Skin of body (tissue), 3 donors: ENCODE measurements at places on chromosomes 5 and 9.

DNA sequence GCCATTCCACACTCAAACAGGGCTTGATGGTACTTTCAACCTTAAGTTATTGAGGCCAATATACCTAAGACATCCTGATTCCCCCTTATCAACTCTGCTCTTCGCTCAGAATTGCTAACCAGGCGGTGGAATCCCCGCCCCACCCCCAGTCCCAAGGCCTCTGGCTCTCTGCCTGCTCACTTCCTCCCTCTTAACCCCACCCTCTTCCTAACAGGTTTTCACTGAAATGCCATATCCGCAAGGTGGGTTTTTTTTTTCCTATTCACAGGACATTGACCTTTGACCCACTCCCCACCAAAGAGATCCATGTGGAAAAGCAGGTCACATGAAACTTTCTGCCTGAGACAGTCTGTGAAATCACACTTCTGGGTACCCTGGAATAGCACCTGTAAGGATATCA is 66.6 kb upstream of the IFNK start:
- no peak for DNase-seq

GRCh38 chr9:69443178-69443577 is 118.2 kb downstream of the ENTREP1 start:
- no peak for DNase-seq

DNA sequence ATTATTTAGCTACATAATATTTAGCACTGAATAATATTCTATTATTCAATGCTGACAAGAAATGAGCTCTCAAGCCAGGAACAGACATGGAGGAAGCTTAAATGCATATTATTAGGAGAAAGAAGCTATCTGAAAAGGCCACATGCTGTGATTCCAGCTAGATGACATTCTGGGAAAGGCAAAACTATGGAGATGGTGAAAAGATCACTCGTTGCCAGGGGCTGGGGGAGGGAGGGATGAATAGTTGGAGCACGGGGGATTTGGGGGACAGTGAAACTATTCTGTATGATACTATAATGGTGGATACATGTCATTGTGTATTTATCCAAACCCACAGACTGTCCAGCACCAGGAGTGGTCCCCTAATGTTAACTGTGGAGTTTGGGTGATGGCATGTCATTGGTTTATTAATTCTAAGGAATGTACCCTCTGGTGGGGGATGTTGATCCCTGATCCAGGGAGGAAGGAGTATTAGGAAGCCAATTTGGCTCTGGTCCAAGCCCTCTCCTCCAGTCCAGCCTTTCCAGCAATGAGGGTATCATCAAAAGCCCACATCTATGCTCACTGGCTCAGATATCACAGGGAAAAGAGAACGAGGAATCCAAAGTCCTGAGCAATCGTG is 162.5 kb downstream of the COL23A1 start:
- DNase-seq = no peak

DNA sequence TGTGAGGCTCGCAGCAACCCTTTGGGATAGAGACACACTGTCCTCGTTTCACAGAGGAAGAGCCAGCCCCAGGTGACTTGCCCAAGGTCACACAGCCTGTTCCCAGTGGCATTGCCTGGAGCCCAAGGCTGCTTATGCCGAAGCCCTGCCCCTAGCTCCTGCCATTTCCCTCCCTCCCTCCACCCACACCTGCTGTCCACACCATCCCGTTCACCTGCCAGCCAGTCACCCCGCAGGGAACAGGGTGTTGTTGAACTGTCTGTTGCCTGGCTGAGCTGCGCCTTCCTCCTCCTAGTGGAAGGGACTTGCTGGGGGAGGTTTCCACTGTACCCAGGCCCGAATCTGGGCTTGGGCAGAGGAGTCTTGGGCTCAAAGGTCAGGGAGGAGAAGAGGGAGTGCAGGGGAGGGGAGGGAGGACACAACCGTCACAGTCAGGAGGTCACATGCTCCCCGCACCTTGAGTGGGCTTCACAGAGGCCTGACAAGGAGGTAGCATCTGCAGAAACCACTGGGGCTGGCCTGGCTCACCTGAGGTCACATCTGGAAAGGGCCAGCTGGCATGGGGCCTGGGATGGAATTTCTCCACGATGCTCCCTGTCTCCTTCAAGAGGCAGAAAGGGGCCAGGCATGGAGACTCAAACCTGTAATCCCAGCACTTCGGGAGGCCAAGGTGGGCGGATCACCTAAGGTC is 6.3 kb downstream of the TTC16 start:
- no peak for DNase-seq

- no peak for DNase-seq
Measured at GRCh38 chr9:93949694-93950449, 5.3 kb downstream of the BARX1 start.

GRCh38 chr5:136159457-136159856 is 26.8 kb downstream of the SMAD5 start:
- no peak for DNase-seq

- no peak for DNase-seq
Measured at GRCh38 chr5:82405161-82405560, 127.0 kb upstream of the RPS23 start.

DNA sequence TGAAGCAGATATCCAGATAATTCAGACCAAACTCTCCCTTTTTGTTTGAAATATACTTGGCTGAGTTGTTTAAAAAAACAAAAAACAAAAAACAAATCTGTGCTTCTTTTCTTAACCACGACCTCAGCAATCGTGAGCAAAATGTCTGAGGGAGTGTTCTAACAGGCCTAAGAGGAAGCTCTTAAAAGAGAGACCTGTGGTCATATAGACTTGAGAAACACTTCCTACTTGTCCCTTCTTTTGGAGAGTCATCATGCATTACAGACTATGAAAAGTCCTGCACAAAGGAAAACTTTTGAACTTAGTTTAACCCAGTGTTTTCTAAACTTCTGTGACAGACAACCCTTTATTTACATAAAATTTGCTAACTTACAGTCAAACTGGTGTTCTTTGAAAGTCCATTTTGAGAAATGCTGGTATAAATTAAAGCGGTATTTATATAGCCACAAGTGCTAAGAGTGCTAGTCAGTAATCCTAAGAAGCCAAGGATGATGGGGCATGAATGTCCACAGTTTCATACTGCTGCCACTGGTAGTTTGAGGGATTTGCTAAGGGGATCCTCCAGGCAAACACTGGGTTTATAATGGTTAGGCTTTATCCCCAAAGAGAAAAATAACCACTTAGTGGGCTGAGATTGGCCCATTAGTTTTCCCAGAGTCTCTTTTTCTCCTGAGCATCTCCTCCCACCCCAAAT is 199.8 kb downstream of the LRRC70 start:
- no peak for DNase-seq

- no peak for DNase-seq
Measured at GRCh38 chr9:127660886-127661741, 45.7 kb upstream of the CFAP157 start.

DNA sequence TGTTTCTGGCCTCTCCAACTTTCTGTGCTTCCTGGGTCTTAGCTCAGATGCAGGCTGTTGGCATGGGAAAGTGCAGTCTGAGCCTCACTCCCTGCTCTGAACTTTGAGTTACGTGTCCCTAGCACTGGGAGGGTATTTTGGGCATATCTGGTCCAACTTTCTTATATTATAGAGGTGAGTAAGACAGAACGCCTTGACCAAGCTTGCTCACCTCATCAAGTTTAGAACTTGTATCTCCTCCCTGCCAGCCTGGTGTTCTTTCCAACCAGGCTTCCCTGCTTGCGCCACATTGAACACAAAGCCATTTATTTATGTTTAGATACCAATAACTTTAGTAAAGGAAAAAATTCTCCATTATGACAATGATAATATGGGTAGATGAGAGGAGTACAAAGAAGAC is 33.2 kb downstream of the TNC start:
- DNase-seq = no peak

DNA sequence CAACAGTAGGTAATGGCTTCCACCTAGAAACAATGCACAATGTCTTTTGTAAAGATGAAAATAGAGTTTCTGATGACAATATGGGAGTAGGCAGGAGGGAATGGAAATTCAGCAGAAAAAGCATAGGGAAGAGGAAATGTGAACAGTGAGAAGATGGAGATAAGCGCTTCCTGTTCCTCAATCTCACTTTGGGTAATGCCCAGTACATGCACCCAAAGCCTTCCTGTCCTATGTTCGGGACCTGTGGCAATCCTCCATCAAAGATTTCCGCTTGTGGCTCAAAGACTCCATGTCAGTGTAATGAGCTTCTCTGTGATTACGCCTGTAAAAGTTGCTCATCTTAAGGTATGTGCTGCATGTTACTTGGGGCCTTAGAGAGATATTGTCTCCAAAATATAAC is 2.7 kb downstream of the UGT3A1 start:
- DNase-seq = no peak

GRCh38 chr5:126552614-126553013 is 42.4 kb downstream of the ALDH7A1 start:
- DNase-seq = no peak

- no peak for DNase-seq
Measured at GRCh38 chr9:25418974-25419373, 259.3 kb downstream of the TUSC1 start.

GRCh38 chr9:115972843-115973595 is 180.6 kb upstream of the PAPPA start:
- DNase-seq = no peak

- no peak for DNase-seq
Measured at GRCh38 chr5:142411656-142412425, 87.0 kb upstream of the SPRY4 start.

DNA sequence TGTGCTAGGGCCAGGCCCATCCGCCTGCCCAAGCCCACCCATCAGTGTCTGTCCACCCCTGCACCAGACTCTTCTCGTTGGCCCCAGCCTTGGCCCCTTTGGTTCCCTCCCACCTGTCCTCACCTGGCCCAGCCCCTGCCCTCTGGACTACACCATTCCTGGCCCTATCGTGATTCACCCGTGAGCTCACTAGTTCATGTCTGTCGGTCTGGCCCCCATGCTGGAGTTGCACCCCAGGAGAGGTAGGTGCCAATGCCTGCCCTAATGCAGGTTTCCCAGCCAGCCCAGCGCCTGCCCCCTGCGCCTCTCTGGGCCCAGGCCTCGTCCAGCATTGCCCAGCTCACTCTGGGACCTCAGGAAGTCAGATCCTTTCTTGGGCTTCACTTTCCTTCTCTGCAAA is 115.4 kb upstream of the LMX1B start:
- no peak for DNase-seq

DNA sequence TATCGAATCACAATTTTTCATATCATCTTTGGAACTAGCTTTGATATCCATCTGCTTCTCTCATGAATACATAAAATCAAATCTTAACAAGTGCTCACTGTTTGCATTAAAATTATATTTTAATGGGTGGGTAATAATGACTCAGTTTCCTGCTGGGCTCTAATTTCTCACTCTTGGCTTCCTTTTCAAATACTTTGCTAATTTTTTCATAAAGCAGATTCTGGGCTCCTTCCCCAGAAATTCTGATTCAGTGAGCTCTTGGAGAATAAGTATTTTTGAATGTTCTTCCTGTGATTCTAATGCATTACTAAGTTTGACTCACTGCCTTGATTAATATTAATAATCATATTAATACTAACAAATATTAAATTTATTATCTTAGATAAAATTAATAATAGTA is 48.9 kb downstream of the YIPF5 start:
- no peak for DNase-seq

DNA sequence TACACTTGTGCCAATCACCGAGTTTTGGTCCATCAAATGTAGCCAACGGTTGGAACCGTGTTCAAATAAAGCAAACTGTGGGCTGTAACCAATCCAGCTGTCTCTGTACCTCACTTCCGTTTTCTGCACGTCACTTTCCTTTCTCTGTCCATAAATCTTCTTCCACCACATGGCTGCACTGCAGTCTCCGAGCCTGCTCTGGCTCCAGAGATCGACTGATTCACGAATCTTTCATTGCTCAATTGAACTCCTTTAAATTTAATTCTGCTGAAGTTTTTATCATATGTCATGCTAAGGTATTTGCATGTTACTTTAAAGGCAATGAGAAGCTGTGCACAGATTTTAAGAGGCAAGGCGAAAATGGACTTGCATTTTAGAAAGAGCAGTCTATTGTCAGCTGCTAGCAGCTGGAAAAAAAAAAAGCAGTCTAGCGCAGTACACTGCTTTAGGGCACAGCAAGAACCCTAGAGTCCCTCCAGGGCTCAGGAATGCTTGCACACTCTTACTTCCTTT is 13.2 kb downstream of the TTC39B start:
- peak; percentile 65 for DNase-seq

DNA sequence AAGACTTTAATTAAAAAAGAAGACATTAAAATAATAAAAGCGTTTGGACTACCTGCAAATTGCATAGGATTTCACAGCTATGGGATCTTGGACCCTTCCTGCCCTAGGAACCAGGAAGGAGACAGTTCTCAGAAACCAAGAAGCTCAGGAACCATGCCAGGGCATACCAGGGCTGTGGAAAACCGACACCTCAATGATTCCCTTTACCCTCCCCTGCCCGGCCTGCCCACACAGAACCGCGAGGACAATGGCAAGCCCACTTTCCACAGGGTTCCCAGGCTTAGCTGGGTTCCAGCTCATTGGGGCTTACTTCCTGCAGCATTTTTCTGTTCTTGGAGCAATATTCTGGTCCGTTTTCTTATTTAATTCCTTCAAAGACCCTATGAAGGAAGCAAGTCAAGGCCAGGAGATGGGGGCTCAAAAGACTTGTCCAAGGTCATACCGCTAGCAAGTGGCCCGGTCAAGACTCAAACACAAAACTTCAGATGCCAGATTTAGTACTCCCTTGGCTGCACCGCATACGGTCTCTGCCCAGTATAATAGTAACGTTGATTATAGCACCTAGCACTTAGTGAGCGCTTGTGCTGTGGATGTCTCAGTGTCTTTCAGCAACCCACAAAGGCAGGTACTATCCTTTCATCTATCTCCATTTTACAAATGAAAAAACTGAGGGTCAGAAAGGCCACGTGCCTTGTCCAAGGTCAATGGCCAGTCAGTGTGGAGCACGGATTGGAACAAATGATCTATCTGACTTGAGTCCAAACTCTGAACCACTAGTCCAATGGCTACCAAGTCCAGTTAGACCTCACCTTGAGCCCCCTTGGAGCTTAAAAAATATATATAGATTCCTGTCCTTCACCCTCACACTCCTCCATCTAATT is 6.8 kb downstream of the FAT2 start:
- no peak for DNase-seq

GRCh38 chr5:74562122-74562521 is 78.4 kb downstream of the ENC1 start:
- DNase-seq = no peak

DNA sequence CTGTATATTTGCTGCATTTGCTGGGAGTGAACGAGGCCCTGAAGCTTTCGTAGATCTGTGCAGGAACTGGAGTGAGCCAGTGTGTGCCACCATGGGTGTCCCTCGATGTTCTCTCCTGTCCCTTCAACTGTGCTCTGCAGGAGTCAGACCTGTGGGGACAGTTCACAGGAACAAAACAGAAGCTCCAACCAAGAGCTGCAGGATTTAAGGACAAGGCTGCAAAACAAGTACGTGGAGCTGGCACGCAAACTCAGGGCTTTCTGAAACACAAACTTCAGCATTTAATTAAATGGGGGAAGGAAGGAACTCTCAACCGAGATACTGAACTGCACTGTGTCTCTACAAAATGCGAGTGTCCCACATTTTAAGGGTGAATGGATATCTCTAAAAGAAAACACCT is 24.2 kb downstream of the BASP1 start:
- DNase-seq = no peak

DNA sequence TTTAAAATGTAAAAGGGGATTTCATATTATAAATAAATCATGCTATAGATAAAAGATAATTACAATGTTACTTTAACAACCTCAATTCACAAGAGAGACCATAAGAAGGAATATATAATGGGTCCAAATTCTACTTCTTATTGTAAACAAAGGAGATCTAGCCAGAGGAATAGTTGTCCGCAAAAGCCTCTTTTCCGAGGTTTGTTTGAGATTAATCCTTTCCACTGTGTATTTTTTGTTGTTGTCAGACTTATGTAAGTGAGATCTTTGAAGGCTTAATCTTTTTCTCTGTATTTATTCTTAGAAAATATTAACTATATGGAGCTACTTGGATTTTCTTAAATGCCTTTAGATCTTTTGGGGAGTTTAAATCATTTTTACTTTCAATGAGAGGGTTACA is 1299.3 kb upstream of the WWC1 start:
- DNase-seq = no peak
